ENCODE measurements at places on chromosomes 2 and 18. TPM values are rescaled to one million over a fixed set of nuclear protein-coding genes. Genes with fewer than 3 reads are reported as not detected.

DES gene
- 59.4 TPM for total RNA-seq

DNA sequence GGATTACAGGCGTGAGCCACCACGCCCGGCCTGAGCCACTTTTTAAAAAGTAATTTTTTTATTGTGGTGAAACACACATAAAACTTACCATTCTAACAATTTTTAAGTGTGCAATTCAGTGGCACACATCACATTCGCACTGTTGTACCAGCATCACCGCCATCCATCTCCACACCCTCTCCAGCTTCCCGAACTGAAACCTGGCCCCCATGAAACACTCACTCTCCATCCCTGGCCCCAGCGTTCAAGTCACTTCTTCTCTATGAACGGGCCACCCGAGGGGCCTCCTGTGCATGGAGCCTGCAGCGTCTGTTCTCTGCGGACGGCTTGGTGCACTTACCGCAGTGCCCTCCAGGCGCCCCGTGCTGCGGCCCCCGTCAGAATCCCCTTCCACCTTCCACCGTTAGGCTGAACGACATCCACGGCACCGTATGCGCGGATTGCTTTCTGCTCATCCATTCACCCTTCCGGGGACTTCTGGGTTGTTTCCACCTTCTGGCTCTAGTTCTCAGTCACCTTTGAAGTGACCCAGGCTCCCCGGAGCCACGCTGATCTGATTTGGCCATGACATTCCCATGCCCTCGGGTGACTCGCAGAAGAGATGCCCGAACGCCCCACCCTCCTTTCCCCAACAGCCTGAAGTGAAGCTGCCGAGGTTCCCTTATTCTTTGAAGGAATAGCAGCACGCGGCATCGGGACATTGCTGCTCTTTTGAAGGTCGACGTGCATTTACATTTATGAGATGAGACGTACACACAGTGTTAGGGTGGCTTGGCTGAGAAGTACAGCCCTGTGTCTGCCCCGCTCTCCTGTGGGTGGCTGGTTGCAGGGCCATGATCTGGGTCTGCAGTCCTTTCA lies 134.4 kb downstream of the MBP start:
- DNase-seq = no peak

DNA sequence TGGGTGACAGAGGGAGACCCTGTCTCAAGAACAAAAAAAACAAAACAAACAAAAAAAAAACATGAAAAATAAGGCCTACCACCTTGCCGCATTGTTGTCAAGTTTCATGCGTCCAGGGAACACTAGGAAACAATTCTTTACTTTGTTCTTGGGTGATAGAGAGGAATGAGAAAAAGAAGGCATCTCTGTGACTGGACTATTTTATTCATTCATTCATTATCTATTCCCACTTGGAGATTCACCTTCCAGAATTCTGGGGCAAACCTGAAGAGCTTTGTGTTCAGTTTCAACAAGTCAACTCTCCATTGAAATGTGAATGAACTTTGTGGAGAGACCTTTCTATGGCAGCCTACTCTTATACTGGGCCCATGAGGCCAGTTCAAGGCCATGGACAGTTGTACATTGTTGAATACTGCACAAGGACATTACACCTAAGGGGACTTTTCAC lies 88.5 kb upstream of the NDUFV2 start:
- DNase-seq = no peak

SLC5A7 gene
- 0.81 TPM for total RNA-seq

DNA sequence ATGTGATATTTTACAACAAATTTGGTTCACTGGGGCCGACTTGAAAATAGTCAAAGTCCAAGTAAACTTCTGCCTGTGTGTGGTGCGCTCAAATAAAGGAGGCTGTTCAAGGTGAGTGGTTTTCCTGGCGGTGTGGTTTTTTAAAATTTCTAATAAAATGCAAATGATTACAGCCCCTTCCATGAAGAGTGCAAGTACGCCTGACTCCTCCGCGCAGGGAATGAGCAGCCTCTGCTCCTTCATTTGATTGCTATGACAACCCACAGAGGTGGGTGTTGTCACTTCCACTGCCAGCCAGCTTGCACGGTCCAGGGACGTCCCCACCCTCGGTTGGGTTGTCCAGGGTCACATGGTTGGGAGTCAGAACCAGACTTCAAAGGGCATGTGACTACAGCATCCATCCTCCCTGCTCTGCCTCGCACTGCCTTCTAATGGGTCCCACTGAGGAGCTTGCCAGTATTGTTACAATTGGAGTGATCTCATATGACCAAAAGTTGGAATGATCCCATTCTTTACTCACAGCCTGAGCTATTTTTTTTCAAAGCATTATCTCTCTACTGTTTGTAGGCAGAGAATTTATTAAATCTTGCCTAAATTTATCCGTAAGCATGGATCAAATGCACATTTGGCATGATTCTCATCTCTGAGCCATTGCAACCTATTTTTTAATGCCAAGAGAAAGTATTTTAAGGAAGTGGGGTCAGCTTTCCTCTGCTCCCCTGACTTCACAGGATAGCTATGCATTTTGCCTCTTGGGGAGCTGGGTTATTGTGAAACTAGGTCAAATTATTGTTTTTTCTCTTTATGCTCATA lies 121.3 kb downstream of the AGAP1 start:
- no peak for DNase-seq

GRCh38 chr2:233982421-233983121 lies 65.4 kb downstream of the TRPM8 start:
- no peak for DNase-seq

CRACDL gene
- total RNA-seq = 33.3 TPM

DNA sequence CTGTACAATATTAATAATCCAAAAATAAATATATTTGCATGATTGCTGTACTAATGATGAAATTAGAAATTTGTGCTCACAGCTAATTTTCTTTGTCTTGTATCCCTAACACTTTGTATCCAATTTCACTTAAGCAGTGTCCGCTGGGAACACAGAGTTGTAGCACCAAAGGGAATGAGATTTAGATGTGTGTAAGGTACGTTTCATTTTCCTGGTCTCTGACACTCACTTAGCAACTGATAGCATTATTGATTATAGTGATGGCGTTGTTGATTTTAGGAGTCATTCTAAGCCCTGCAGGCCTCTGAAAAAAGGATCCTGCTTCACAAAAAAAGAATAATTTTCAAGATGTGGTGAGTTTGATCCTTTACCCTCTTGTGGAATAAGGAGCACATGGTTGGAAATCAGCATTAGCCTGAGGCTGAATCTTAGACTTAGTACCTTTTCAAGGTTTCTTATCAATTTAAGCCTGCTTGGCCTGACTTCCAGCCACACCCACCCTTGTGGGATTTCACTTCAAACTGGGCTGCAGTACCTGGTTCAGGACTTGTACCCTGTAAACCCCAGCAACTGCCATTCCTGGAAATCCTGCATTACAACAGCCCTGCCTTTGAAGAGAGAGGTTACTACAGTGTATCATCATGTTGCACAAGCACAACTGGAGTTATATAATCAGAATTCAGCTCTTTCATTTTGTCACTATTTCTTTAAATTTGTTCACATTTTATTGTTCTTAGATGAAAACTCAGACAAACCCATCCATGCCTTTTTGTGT lies 116.2 kb downstream of the RND3 start:
- no peak for DNase-seq

GRCh38 chr2:191910518-191910917 lies 63.6 kb upstream of the CAVIN2 start:
- no peak for DNase-seq

- no peak for DNase-seq
Observed at GRCh38 chr2:173770947-173771678, 194.1 kb downstream of the SP3 start.

GRCh38 chr2:176464886-176465564 lies 195.8 kb downstream of the MTX2 start:
- no peak for DNase-seq

ST8SIA5 gene
- not detected for total RNA-seq

DNA sequence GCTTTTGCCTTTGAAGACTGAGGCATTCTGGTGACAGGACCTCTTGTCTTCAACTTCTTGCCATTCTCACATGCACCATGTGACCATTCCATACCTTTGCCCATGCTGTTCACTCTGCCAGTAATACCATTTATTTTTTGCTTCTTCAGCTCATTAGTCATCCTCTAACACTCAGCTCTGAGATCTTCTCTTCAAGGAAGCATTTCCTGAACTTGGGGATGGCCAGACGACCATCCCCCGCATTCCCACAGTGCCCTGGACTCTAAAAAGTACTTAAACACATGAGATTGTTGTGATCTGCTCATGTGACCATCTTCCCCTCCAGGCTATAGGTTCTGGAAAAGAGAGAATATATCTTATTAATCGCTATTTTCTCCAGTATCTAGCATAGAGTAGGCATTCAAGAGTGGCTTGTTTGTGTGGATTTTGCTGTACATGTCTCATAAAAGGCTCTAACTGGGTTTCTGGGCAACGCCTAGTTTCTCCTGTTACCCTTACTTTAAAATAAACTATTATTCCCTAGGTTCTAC lies 33.9 kb downstream of the PAX3 start:
- no peak for DNase-seq

- DNase-seq = no peak
Observed at GRCh38 chr18:63322908-63323634, 3.5 kb upstream of the BCL2 start.

KLHL29 gene
- total RNA-seq = 15.1 TPM

DNA sequence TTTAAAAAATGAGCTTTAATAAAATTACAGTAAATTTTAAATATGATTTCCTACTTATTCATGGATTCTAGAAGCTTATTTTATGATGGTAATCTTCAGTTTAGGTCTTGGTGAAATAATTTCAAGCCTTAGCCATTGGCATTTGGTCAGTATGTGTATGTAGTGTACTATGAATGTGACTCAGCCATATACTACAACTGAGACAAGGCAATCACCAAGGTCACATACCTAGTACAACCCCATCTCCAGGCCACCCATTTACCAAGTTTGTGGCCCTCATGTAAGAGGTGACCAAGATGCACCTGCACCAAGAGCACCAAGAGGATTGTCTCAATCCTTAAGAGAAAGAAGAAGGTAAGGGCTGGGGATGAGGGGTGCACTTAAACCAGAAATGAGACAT lies 54.8 kb upstream of the FRZB start:
- no peak for DNase-seq

GRCh38 chr18:42001801-42002200 lies 46.8 kb downstream of the PIK3C3 start:
- no peak for DNase-seq
